ENCODE measurements at places on chromosomes 5 and 9.

DNA sequence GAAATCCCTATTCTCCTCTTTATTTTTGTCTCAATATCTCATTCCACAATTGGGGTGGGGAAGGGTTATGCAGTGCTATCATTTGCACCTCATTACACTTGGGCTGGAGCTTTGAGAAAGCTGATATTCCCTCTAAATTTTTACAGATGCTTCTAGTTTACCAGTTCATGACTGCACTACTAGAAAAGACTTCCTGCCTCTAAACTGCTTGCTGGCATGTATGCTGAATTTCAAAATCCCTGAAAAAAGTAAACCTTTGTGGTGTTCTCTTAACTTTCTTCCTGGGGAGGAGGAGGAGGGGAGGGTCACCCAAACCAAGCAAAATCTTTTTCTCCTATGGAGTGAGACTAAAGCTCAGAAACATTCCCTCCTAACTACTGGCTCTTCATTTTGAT lies 45.1 kb downstream of the BNC2 start:
- no peak for DNase-seq

- no peak for DNase-seq
Observed at GRCh38 chr9:90034071-90034470, 429.3 kb downstream of the GADD45G start.

DNA sequence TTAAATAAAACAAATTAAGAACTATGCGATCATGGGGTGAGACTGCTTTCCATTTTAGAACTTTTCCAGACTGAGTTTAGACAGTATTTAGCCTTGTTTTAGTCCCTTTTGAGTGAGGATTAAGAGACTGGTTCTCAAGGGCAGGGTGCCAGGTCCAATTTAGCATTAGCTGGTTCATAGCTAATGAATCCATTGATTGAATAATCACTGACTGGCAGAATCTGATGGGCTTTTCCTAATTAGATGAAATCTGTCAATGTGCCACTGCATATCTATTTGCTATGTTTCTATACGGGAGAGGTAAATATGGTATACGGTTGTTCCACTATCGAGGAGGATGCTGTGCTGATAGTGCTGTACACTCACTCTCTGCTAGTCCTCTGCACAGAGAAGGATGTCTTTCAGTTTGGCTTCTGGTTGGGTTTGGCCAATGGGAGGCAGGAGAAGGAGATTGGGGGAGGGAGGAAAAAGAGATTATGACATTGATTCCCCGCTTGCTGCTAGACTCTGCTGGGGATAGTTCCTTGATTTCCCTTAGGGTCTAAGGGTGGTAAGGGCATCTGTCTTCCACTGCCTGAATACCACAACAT lies 496.6 kb downstream of the CTNND2 start:
- DNase-seq: no peak

DNA sequence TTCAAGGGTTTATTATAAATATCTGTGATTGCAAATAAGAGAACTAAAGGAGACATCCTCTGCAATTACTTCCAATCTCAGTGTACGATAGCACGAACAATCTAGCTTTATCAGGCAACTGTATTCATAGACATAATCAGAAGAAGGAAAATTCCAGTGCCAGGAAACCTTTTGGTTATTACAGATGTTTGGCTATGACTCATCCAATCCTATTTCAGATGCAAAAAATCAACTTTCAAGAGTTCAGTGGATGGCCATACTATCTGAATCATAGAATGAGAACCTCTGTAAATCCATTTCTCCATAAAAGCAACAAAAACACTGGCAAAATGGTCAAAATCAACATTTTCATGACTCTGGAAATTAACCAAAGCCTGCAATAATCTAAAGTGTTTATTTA lies 37.9 kb downstream of the GAS1 start:
- no peak for DNase-seq

DNA sequence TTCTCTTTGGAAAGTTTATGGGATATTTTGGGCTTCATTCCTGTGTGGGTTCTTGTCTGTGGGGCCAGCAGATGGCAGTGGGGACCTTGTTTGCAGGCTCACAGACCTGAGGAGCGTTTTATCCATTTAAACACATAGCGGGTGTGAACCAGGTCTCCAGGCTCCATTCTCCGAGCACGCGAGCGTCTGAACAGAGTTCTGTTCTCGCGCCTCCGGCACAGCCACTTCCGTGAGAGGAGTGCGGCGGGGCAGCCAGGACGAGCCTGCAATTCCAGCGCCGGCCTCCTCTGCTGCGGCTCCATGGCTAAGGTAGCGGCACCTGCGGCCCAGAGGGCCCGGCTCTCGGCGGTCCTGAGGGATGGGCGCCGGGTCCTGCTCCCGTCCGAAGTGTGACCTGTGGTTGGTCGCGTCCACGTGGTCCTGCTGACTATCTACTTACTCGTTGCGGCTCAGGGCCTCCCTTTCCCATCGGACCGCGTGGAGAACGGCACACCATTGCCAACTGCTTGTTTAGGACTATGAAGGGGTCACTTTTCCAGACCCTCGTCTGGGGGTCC lies 7.3 kb downstream of the NRARP start:
- no peak for DNase-seq

- DNase-seq: no peak
Observed at GRCh38 chr9:121902461-121903135, 190.5 kb downstream of the TTLL11 start.

DNA sequence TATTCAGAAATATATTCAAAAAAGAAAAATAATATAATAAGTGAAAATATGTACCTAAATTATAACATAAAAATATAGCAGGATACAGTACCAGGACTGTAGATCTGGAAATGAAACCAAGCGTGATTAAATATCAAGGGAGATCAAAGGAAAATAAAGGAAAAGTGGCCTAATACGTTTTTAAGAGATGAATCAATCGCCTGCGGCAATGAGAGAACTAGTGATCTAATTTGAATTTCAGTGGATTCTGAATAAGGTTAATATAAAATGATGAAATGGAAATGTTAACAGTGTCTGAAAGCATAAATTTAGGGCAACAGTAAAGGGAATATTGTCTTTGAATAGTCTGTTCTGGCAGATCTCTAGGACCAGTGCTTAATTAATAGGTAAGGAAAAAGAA lies 1761.9 kb upstream of the ACO1 start:
- no peak for DNase-seq

- no peak for DNase-seq
Observed at GRCh38 chr5:72523960-72524582, 16.9 kb upstream of the ZNF366 start.

GRCh38 chr9:121156263-121156731 lies 45.4 kb downstream of the RAB14 start:
- DNase-seq: no peak

All from stimulated activated CD4-positive, alpha-beta T cell treated with anti-CD3 and anti-CD28 coated beads, Interleukin-1b, Interleukin-23, amount 100 ng/mL, for 1 hour (primary cell).